ENCODE measurements at places on chromosomes 7 and 10.

- DNase-seq: no peak
Observed at GRCh38 chr10:57864765-57865680, 402.7 kb downstream of the IPMK start.

GRCh38 chr7:127833641-127834040 lies 181.6 kb downstream of the SND1 start:
- DNase-seq: no peak

- DNase-seq: no peak
Observed at GRCh38 chr10:18345308-18345707, 205.1 kb downstream of the CACNB2 start.

DNA sequence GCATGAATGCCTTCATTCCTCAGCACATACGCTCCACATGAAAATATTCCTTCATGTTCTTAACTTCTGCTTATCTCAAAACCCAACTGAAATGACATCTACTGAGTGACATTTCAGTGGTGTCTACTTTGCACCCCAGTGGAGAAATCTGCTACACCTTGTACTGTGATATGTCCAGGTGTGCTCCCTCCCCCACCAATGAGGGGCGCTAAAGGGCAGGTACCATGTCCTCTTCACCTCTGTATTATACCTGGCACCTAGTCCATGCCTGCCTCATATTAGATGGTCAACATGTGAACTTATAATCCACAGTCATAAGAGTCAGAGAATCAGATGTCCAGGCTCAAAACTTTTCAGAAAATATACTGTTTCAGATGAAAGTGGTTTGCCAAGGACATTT lies 2.1 kb downstream of the PAXIP1 start:
- no peak for DNase-seq

- no peak for DNase-seq
Observed at GRCh38 chr7:755413-755805, 28.3 kb upstream of the PRKAR1B start.

- DNase-seq: no peak
Observed at GRCh38 chr10:10047426-10047825, 970.2 kb upstream of the CELF2 start.

- no peak for DNase-seq
Observed at GRCh38 chr7:151679071-151679708, 159.5 kb upstream of the RHEB start.

- no peak for DNase-seq
Observed at GRCh38 chr7:33428415-33428814, 299.1 kb downstream of the BBS9 start.

DNA sequence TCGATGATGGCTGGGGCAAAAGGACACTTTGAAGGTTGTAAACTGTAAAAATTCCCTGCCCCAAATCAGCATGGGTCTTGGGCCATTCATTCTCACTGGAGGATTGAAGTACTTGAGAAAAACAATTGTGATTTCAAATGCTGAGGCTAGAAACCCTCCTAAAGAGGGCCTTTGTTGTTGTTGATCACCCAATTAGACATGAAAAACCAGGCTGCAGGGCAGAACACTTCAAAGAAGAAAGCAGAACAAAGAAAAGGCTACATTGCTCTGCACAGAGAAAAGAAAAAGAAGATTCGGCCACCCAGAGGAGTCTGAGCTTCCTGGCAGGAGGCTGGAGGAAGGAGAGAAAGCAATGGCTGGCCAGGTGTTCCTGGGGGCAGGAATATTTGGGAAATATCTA lies 143.1 kb downstream of the NPY start:
- no peak for DNase-seq

DNA sequence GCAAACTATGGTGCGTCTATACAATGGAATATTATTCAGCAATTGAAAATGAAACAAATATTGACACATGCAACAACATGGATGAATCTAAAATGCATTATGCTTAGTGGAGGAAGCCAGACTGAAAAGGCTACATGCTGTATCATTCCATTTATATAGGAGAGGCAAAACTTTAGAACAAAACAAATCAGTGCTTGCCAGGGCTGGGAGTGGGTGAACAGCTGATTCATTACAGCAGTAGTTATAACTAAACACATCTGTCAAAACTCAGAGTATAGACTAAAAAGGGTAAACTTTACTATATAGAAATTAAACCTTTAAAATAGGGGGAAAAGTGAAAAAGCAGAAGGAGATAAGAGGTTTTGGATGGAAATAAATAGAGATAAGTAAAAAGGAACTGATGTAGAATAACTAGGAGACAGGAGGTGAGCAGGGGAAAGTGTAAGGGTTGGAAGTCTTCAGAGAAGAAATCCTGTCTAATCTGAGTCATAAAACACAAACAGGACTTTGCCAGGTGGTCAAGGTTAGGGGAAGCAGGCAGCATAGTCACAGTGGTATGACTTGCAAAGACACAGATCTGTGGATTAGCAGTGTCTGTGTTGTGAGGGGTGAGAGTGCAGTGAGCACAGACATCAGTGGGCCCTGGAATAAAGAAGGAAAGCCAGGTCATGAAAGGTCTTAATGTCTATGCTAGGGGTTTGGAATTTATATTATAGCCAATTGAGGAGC lies 349.8 kb downstream of the PHTF2 start:
- no peak for DNase-seq

DNA sequence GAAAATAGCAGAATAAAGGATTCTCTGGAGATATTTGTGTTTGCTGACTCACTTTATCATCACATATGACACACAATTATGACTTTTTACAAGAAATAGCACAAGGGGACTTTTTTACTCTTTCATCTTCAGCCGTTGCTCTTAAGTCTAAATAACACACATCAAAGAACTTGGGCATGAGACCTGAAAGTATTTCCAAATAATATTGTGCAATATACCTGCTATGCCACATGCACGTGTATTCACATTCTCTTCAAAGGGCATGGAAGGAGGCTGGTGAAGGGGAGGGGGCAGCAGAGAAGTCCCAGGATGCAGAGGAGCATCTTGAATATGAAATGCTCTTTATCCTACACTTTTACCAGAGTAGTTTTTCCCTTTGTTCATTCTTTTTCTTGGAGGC lies 4.1 kb upstream of the ADARB2 start:
- no peak for DNase-seq

- no peak for DNase-seq
Observed at GRCh38 chr7:28560767-28561166, 148.4 kb downstream of the CREB5 start.

GRCh38 chr7:70338015-70338414 lies 739.7 kb downstream of the AUTS2 start:
- DNase-seq: no peak

DNA sequence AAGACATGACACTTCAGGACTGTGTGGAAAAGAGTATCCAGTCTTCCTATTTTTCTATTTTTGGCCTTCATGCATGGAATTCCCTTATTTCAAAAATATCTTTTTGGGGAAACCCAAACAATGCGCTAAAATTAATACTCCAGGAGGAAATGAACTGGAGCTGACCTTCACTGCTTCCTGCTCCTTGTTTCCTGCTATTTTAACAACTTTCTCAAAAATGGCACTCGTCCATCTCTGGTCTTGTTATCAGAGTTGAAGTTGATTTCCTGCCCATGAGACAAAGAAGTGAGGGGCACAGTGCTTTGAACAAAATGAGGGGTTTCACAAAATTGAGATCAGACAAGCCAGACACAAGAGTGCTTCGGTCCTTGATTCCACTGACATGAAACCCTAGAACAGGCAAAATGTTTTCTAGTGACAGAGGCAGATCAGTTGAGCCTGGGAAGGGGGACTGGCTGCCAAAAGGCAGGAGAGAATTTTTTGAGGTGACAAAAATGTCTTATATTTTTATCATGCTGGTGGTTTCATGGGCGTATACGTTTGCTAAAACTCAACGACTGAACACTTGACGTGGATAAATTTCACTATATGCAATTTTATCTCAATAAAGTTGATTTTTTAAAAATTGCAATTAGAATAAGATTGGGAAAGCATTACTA lies 193.2 kb downstream of the CREB5 start:
- no peak for DNase-seq

DNA sequence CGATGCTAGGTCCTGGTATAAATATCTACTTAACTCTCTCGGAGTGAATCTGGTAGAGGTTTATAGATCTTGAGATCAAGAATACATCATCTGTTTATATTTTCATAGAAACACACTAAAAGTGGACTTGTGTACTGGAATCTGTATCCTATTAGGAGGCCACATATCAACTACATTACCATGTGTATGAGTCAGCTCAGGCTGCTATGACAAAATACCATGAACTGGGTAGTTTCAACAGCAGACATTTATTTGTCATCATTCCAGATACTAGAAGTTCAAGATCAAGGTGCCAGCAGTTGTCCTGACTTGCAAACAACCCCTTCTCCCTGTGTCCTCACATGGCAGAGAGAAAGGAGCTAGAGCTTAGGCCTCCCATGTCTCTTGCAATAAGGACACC lies 113.9 kb upstream of the PFKP start:
- DNase-seq: no peak

- DNase-seq: no peak
Observed at GRCh38 chr7:127658970-127659630, 7.1 kb downstream of the SND1 start.

DNA sequence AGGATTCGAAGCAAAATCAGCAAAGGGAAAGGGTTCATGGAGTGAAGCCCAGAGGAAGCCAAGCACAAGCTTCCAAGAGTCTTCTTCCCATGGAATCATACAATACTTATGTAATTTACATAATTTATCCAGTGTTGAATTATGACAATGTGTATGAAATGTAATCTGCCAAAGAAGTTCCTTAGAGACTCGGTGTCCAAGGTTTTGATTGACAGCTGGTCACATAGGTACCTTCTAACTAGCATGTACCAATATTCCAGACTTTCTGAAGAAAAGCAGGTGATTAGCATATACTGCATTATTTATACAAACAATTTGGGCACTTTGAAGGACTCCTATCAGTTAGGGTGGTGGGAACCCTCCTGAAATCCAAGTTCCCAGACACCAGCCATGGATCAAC lies 35.3 kb downstream of the ANKIB1 start:
- no peak for DNase-seq

GRCh38 chr7:131627735-131628190 lies 71.3 kb upstream of the PODXL start:
- no peak for DNase-seq

DNA sequence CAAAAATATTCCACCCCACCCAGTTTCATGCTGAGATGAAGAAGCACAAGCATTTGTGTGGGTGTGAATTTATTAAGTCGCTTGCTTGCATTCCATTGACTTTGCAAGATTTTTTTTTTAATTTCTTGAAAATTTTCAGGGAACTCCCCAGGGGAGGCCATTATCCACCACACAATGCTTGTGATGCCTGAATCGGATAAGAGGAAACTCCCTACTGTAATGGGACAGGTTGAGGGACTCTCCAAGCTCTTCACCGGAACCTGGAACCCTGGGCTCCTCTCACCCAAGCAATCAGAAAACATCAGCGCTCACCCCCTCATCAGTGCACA lies 153.6 kb upstream of the ZMIZ1 start:
- no peak for DNase-seq

GRCh38 chr7:1230411-1231213 lies 2.1 kb upstream of the UNCX start:
- DNase-seq: no peak

DNA sequence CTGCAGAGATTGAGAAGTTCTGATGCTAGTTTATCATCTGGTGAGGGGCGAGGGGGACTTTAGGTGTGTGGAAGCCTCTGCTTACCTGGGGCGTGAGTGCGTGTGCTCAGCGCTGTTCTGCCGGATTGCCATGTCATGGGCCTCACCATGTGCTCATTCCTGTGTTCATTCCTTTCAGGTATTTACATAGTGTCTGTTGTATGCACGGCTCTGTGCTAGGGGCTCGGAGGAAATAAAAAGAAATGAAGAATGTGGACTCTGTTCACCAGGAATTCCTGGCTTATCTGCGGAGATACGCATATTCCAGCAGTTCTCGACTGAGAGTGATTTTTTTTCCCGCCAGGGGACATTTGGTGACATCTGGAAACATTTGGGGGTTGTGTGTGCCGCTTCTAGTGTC lies 152.0 kb downstream of the CAMK1D start:
- DNase-seq: no peak

DNA sequence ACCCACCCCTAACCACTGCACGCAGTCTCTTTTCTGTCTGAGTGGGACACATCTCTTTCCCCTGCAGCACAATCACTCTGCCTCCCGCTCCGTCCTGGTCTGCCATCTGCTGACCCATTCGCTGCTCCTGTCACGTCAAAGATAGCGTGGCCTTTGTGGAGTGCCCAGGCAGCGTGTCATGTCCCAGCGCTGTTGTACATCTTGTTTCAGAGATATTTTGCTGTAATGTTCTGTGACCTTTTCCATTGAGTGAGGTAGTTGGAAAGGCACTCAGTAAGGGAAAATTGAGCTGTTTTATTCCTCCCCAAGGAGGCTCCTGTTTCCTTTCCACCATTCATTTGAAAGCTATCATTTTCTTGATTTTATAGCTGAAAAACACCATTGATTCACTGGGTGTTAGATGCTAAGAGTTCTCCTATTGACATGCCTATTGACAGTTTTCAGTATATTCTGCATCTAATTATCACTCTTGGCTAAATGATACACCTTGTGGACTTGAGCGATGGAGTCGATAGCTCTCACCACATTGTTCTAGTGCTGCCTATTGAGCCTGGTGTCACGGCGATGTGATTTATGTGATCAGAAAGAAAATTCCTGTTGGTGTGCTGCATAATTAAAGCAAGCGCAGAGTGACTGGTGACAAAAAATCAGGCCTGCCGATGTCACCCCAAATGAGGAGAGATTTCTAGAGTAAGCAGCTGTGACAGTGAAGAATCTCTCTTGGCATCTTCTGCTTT lies 372.6 kb downstream of the LRMDA start:
- DNase-seq: no peak

Data from stimulated activated CD8-positive, alpha-beta memory T cell treated with anti-CD3 and anti-CD28 coated beads, Interleukin-2, amount 100 ng/mL, for 48 hours (primary cell).